Panc1 (cell line): ENCODE measurements at places on chromosomes 1 and 21.

DNA sequence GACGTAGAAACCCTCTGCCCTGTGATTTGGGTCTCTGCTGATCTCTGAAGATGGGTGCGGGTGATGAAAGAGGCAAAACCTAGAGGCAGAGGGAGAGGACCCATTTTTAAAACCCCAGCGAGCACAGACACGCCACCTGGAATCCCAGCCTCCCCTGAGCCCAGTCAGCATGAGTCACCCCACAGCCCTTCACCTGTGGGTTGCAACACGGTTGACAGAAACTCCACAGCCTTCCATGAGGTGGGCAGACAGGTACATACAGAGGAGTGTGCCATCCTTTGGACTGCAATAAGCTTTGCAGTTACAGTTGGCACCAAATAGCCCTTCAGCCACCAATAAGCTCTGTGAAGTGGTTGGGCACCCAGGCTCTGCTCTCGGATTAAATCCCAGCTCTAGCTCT is 2.1 kb upstream of the GRHL3 start:
- DNase-seq: no peak

DNA sequence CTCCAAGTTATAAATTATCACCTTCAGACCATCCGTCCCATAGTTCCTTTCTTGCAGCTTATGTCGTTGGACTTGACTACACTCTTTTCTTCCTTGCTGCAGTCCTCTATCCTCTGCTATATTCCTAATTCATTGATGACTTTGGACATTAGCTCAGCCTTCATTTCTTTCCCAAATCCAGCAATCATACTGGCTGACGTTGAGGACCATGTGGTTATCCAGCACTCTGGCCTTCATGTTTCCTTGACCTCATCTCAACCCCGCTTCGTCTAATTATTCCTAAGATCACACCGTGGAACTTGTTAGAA is 27.4 kb downstream of the RAD54L start:
- no peak for DNase-seq

GRCh38 chr1:72635719-72636118 is 353.4 kb upstream of the NEGR1 start:
- no peak for DNase-seq

GRCh38 chr1:180249725-180250498 is 19.8 kb downstream of the LHX4 start:
- no peak for DNase-seq

DNA sequence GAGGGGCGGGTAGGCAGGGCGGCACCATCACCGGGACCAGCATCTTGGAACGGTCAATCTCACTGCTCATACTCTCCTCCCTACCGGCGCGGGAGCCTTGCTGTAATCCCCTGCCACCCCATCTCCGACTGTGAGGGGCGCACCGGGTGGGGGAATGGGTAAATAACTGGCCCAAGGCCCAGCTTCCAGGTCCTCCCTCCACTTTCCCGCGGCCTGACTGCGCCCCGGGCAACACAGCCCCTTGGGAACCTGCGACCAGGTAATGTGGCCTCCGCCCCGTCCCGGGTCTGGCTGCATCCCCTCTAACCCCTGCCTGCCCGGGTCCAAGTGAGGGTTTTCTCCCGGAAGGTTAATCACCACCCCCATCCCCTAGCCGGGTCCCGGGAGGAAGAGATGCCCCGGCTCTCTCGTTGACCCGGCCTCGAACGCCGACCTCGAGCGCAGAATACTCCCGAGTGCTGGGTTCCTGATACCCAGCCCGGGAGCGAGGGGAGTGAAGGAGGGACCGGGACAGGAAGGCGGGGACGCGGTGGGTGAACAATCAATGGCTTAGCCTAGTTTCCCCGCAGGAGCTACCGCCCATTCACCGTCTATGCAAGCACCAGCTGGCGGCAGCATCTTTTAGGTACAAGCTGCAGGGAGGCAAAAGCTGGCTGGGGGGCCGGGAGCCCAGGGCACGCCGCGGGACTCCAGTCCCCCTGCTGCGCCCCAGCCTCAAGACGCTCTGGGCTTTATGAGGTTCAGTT is 5.9 kb upstream of the LHX9 start:
- no peak for DNase-seq

- DNase-seq: no peak
Observed at GRCh38 chr1:31977385-31978131, 36.1 kb upstream of the KHDRBS1 start.

DNA sequence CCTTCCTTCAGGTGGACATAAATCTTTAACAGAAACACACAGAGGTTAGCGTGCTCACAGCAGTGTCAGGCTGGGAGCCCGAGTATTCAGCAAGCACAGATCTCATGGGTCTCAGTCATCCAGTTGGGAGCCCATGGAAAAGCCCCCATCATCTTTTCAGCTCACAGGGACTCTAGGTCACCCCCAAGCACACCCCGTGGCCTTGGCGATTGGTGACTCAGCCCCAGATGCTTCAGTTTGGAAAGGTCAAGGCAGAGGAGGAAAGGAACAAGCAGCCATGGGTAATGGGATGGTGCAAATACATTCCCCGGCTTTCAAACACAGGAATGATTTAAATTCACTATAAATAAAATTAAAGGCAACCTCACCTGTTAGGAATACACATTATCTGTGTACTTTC is 88.9 kb downstream of the PGBD5 start:
- DNase-seq: no peak

DNA sequence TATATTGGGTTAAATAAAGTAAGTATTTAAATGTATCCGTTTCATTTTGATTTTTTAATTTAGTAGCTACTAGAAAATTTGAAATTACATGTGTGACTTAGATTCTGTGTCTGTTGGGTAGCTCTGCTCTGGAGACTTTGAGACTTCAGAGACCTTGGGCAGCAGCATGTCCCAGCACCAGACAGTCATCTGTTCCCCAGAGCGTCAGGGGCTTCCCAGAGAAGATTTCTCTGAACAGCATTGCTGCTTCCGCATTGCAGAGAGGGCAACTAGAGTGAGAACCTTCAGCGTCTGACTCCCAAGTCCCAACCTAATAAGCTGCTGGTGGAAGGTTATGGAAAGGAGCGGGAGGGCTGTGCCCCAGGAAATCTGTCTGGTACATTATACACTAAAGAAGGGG is 6.6 kb downstream of the LINGO4 start:
- DNase-seq: no peak

GRCh38 chr1:25811384-25812082 is 8.2 kb upstream of the MTFR1L start:
- DNase-seq: no peak

GRCh38 chr1:97796711-97797110 is 124.1 kb downstream of the DPYD start:
- DNase-seq: no peak

GRCh38 chr1:186424539-186424938 is 36.4 kb downstream of the PDC start:
- DNase-seq: no peak

GRCh38 chr1:151611288-151611790 is 511 bp upstream of the SNX27 start:
- DNase-seq: peak; percentile 54

- DNase-seq: no peak
Observed at GRCh38 chr1:171115280-171115897, 24.7 kb downstream of the FMO3 start.

DNA sequence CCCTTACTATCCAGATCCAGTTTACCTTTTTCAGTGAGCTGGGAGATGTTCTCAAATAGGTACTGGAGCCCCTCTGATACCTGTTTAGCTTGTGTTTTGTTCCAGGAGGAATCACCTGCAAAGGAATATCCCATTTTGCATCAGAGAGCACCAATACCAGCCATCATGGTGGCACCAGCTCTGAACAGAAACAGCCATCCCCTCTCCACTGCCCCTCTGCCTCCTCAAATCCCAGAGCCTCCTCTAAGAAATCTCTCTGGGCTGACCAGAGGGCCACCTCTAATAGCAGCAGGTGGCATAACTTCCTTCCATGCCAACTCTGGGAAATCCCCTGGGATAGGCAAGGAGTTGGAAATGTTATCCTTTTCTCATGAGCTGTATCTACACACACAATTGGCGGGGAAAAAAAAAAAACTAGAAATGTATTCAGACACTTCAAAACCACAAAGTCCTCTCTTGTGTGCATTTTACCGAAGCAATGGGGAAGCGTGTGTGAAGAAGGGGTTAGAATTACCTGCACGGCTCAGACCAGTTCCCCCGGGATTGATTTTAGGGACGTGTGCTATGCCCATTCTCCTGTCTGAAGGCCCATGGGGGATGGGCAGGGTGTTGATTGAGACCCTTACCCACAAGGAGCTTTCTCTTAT is 2.4 kb downstream of the PGLYRP4 start:
- no peak for DNase-seq

GRCh38 chr1:21264898-21265297 is 25.4 kb downstream of the ECE1 start:
- DNase-seq: no peak

GRCh38 chr1:169112241-169112640 is 5.8 kb downstream of the ATP1B1 start:
- DNase-seq: no peak

GRCh38 chr1:94783342-94784189 is 36.6 kb upstream of the SLC44A3 start:
- no peak for DNase-seq

DNA sequence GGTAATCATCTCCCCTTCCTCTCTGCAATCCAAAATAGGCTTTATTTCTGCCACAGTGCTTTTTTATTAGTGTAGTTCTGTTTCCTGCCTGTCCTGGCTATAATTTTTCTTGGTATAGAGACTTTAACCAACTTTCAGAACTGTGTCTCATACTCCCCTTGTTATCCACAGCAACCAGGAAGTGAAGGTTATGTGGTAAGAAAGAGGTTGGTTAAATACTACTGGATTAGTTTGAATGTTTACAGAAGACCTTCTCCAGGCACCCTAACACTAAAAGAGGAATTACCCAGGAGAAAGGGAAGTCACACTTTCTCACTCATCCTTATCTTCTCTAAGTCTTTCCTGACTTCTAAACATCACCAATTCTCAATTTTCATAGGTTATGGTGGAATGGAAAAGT is 17.8 kb upstream of the TNFSF4 start:
- no peak for DNase-seq

- no peak for DNase-seq
Observed at GRCh38 chr1:180886338-180886737, 26.4 kb upstream of the KIAA1614 start.

DNA sequence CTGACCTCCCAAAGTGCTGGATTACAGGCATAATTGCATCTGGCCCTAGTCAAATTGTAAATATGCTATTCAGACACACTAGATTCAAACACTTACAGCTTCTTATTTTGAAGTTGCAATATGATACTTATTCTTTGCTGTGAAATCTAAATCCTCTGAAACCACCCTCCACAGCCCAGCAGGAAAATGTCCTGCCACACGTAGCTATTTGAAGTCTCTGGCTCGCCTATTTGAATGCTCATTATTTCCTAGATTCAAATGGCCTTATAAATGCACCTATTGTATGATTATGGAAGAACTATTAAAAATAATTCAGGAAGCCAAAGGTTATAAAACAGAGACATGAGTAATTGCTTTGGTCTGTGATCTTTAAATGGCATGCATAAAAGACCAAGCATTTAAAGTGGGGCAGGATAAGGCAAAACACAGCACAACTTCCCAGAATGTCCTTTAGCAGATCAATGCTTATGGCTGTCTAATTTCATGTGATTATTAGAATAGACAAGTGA is 26.6 kb upstream of the FBXO28 start:
- DNase-seq: no peak

DNA sequence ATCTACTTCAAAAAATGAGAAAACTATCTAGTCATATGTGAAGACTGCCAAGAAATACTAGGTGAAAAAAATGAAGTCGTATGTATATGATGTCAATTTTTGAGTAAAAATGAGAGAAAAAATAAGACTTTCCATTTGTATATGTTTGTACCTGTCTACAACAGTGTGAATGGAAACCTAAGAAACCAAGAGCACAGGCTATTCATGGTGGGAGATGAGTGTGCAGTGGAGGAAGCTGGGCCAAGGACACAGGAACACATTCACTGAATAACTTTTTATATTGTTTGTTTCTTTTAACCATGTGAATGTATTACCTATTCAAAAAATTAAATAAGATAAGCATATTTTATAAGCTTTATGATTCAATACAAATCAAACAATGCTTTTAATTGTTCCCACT is 67.0 kb downstream of the ERO1B start:
- DNase-seq: no peak

- DNase-seq: no peak
Observed at GRCh38 chr1:245031041-245031440, 123.7 kb upstream of the KIF26B start.

- no peak for DNase-seq
Observed at GRCh38 chr1:54559771-54560231, 11.8 kb downstream of the ACOT11 start.

DNA sequence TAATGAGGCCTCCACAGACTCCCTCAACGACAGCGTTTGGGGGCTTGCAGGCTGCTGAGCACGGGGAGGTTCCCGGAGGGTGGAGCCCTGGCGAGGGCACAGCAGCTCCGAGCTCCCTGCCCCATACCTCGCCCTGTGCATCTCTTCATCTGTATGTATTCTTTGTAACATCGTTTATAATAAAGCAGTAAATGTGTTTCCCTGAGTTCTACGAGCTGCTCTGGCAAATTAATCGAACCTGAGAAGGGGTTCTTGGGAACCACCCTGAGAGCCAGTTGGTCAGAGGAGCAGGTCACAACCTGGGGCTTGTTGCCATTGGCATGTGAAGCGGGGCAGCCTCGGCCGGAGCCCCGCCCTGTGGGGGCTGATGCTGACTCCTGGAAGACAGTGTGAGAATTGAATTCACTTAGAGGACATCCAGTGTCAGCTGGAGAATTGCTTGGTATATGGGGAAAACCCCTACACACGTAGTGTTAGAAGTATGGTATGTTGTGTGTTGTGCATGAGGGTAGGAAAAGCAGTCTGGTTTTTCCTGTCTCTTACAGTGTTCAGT is 11.5 kb downstream of the SLC37A1 start:
- no peak for DNase-seq

- DNase-seq: no peak
Observed at GRCh38 chr1:99669376-99669775, 23.5 kb downstream of the PALMD start.

DNA sequence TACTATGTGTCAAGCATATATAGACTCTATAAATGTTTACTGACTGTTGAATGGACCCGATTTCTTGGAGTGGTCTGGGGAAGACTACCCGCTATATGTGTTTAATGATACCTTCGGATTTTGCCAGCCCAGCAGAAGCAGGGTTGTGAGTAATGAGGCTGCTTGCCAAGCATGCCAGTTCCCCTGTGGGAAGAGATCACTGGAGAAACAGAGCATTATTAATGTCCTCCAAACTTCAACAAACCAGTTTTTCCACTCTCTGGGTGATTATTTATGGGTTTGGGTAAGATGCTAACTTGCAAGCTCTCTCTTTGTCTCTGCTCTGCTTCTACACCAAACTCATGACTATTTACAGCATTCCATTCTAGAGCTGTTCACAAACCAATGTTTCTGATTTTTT is 25.1 kb upstream of the PHGDH start:
- DNase-seq: no peak

GRCh38 chr1:74729741-74730478 is 2.9 kb downstream of the CRYZ start:
- no peak for DNase-seq

GRCh38 chr1:203276408-203276807 is 28.9 kb upstream of the BTG2 start:
- no peak for DNase-seq

- no peak for DNase-seq
Observed at GRCh38 chr1:53370369-53370961, 42.6 kb upstream of the LRP8 start.

GRCh38 chr1:160605792-160606479 is 26.6 kb upstream of the CD84 start:
- DNase-seq: no peak
